ENCODE measurements at places on chromosomes 1 and 21.

DNA sequence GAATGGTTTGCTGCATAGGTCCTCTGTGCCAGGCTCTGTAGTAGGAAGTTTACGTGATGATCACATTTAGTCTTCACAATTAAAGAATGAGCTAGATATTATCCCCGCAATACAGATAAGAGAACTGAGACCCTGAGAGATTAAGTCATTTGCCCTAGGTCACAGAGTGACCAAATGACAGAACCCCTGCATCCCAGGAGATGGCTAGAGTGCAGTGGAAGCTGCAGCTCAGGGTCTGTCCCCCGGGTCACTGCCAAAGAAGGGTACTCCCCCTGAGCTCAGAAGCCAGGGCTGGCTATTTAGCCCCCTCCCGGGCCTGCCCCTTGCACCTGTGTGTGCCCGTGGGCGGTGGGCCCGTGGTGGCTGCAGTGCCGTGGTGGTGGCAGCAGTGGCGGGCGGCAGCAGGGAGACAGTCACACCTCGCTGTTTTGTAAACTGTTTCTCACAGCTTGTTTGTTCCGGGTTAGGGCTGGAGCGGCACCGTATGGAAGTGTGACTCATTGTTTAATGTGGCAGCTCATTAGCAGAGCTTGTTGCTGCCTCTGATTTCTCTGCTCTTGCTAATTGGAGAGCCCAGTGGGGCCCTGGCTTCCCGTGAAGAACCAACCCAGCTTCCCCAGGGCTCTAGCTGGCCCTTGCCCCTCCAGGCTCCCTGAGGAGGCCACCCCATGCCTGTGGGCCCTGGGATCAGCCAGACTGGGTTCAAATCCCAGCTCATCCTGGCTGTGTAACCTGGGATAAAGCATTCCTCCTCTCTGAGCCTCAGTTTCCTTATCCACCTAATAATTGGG is 19.3 kb upstream of the FOXO6 start:
- peak; percentile 76 for DNase-seq

GRCh38 chr1:217076902-217077301 is 353.7 kb upstream of the ESRRG start:
- DNase-seq = peak; percentile 10

- no peak for DNase-seq
Measured at GRCh38 chr1:8580566-8580965, 236.9 kb downstream of the RERE start.

GRCh38 chr1:41397753-41398330 is 36.6 kb downstream of the FOXO6 start:
- DNase-seq = no peak

- DNase-seq = no peak
Measured at GRCh38 chr21:44429894-44430293, 25.4 kb upstream of the LRRC3 start.

DNA sequence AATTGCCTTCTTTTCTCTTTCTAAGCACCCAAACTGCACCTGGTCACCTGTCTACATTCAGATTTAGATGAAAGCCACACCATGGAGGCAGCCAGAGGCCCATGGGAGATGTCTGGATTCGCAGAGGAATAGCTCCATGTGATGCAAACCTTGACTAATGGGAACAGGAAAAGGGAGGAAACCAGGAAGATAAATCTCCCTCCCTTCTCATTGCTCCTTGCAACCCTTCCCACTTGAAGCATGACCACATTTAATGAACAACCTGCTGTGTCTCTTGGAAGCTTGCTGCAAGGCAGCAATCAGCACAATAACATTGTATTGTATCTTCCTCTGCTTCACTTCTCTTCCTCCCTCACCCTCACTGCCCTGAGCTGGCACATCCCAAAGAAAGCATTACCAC is 42.6 kb upstream of the KLF17 start:
- no peak for DNase-seq

DNA sequence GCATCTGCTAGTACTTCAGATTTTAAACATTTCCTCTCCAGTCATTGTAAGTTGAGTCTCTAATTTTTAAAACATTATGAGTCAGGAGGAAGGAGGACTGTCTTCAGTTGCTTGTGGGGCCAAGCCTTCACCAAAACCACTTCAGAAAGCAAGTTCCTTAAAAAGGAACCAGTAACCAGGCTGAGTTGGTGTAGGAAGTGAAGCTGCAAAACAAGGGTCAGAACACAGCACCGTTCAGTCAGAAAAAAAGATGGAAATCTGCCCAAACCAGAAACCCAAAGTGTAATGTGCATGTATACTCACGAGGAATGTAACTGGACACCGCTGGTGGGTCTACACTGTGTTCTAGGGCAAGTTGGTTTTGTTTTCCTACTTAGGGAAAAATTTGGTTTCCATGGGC is 402.1 kb downstream of the SETD4 start:
- DNase-seq = no peak

DNA sequence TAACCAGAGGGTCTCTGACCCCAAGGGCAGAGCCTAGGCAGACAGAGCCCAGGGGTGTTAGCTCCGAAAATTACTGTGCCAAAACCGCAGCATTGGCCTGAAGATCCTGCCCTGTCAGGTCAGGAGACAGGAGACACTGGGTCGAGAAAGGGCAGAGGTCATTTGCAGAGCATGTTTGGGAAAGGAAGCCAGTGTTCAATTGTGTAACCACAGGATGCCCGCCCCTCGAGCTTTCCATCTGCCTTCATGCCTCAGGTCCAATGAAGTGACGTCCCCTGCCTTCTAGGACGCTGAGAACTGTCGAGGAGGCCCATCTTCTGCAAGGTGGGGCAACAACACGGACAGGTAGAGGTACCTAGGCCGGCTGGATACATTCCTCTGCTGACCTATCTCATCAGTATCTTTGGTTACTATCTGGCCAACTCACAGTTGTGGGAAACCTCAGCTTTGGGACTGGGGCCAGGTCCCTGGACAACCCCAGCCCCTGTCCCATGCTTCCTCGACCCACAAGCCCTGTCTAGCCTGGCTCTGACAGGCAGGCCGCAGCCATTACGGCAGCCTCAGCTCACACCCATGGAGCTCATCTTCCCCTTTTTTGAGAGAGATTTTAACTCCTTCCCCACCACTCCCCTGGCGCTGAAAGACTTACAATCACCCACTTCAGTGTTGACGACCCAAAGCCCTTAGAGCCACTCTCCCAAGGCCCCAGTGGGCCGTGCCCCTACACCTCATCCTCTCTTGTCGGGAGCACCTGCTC is 1.3 kb downstream of the ARL8A start:
- no peak for DNase-seq

GRCh38 chr1:31671561-31672201 is 27.0 kb upstream of the PEF1 start:
- no peak for DNase-seq

DNA sequence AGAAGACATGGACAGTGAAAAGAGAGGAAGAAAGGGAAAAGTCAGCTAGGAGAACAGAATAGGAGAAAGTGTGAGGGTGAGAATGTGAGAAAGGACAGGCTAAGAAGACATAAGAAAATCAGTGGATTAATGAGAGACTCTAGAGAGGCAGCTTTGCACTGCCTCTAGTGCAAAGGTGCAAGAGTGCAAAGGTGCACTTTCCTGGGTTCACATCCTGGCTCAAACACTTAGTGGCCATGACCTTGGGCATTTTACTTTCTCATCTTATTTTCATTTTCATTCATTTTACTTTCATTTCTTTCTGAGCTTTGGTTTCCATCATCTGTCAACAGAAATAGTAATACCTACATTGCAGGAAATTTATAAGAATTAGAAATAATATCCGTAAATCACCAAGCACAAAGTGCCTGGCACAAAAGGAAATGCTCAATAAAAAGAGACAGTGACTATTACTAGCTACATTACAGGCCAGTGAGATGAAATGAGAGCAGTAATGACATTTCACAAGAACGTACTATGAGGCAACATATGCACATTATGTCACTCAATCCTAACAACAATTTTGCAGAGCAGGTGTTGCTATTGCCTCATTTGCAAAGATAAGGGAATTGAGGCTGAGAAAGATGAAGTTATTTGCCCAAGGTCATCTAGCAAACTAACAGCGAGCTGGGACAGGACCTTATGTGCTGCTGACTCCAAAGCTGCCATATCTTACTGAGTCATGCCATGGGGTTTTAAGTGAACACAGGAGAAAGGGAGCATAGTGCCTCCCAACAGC is 107.0 kb upstream of the TLR5 start:
- no peak for DNase-seq

- DNase-seq = no peak
Measured at GRCh38 chr1:56510642-56511021, 68.7 kb downstream of the PLPP3 start.

- no peak for DNase-seq
Measured at GRCh38 chr1:116477429-116477828, 93.4 kb downstream of the CD58 start.

GRCh38 chr21:25834381-25834780 is 99.6 kb downstream of the GABPA start:
- DNase-seq = no peak

- no peak for DNase-seq
Measured at GRCh38 chr1:240737298-240737697, 125.3 kb upstream of the GREM2 start.

- no peak for DNase-seq
Measured at GRCh38 chr1:206036663-206037455, 13.2 kb upstream of the CTSE start.

DNA sequence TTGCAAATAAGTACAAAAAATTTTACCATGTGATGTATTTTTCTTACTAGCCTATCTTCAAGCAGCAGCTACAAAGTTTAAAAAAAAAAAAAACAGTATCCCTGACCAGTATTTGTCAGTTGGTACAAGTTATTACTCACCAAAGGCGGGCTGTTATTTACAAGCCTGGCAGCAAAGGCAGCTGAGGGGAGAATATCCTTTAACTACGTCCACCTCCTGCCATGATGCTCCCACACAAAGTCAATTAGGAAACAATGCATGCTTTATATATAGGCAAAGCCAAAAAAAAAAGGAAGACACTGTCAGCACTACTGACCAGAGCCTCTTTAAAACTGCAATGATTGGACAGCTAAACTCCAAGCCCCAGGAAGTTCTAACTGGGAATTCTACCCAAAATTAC is 13.7 kb downstream of the PSMA5 start:
- DNase-seq = no peak

DNA sequence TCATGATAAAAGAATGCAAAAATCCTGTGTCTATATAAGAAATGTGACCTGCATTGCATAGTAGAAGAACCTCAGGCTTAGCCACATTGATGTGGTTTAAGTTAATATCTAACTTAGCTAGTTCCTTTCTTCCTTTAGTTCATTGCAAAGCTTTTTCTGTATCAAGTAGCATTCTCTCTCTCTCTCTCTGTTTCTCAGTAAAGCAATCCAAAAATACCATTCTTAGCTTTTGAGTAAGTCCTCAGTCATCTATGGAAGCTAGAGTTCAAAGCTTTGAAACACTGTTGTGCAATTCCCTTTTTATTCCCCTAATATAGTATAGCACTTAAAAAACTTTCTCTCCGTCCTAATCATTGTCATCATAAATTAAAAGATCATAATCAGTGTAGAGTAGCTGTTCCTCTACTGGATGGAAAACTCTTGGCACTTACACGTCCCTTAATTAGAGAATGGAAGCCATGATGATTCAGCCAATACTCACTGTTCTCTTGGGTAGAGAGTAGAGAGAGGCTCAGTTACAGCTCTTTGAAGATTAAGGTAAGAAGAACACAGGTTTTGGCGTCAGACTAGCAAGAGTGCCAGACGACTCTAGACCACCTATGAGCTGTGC is 350.3 kb upstream of the LYPLAL1 start:
- no peak for DNase-seq

DNA sequence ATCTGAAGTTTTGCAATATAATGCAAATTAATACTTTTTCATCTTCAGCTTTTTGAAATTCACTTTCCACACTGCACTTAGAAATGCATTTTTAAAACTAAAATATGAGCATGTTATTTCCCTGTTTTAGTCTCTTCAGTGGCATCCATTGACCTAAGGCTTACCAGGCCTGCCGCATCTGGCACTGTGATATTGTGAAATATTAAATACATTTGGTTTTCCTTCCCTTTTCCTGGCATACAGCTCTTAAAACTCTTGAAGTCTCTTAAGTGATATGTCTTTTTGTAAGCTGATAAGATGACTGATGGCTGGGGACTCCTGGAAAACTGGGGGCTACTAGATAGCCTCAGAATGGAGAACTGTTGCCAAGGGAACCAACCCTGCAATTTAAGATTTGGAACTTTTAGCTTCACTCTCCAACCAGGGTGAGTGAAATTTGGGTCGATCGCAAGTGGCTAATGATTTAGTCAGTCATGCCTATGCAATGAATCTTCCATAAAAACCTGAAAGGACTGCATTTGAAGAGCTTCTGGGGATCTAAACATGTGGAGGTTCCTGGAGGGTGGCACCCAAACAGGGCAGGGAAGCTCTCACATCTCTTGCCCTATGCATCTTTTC is 75.5 kb upstream of the PDC start:
- DNase-seq = no peak

DNA sequence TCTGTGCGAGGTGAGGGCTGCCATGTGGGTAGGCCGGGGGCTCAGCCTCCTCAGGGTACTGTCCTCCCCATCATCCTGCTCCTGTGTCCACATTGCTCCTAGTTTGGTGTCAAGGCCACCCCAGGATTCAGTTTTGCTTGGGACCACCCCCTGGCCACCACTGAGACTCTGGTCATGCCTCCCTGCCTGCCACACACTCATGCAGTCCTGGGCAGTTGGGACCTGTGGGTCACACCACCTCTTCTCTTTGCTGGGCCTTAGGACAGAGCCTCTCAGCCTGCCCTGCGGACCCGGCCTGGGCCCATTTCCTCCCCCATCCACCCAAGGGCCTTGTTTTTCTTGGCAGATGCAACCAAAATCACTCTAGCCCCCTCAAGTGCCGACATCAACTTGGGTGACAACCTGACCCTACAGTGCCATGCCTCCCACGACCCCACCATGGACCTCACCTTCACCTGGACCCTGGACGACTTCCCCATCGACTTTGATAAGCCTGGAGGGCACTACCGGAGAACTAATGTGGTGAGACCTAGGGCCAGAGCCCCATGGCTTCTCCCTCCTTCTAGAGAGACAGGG is 19.4 kb downstream of the TMEM81 start:
- DNase-seq = no peak

GRCh38 chr1:21255284-21255942 is 34.9 kb downstream of the ECE1 start:
- peak; percentile 67 for DNase-seq

GRCh38 chr1:194114288-194114687 is 927.9 kb upstream of the B3GALT2 start:
- DNase-seq = no peak

DNA sequence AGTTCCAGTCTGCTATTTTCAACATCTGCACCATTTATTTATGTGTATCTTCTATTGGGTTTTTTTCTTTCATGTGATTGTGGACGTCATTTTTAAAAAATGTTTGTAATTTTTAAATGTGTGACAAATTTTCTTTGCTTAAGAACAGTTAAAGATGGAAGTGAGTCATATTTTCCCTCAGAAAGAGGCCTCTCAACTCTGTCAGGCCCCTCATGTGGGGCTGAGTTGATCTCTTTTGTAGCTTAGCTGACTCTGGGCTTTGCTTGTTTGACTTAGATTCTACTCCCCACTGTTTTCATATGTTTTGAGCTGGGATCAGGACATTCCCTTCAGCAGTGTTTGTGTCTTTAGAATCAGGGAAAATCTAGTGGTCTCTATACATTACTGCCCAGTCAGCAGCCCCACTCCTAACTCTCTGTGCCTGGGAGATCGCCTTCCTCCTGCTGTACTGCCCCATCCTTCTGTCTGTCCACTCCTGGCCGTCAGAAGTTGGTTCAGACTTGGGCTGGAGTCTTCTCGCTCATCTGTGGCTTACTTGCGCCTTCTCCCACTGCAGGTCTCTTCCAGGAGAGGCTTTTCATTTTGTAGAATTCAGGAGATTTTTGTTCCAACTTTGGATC is 137.4 kb downstream of the DYRK1A start:
- DNase-seq = no peak
